ENCODE measurements at places on chromosomes 16 and 17.

GRCh38 chr17:12599186-12599920, 66.3 kb upstream of the MYOCD start:
- no peak for DNase-seq

GRCh38 chr16:89010210-89010925, 33.4 kb upstream of the CBFA2T3 start:
- no peak for DNase-seq

DNA sequence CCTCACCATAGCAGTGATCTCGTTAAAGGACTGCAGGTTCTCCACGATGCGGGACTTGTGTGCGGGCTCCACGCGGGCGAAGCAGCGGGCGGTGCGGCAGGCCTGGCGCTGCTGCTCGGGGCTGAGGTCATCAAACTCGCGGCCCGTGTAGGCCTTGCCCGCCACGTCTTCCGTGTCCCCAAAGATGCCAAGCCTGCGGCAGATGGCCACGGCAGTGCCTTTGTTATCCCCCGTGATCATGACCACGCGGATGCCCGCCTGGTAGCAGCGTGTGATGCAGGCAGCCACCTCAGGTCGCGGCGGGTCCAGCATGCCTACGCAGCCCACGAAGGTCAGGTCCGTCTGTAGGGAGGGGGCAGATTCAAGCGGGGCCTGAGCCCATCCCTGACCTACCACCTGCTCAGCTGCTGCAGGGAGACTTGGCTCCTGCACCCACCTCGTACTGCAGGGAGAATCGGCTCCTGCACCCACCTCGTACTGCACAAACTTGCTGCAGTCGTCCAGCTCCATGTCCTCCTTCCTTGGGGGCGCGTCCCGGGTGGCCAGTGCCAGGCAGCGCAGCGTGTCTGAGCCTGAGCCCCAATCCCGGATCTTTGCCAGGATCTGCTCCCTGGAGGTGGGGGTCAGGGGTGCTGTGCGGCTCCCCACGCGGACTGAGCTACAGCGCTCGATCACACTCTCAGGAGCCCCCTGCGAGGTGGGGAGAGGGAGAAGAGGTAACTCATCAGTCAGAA, 23.1 kb downstream of the ATP2A3 start:
- DNase-seq, result no peak

GRCh38 chr17:18033442-18034099, 5.4 kb downstream of the ATPAF2 start:
- DNase-seq, result peak; percentile 85

GRCh38 chr16:70302745-70303144, 3.8 kb downstream of the DDX19B start:
- DNase-seq, result no peak

- no peak for DNase-seq
These were observed 59.3 kb upstream of the BRD7 start for GRCh38 chr16:50428116-50428515.

DNA sequence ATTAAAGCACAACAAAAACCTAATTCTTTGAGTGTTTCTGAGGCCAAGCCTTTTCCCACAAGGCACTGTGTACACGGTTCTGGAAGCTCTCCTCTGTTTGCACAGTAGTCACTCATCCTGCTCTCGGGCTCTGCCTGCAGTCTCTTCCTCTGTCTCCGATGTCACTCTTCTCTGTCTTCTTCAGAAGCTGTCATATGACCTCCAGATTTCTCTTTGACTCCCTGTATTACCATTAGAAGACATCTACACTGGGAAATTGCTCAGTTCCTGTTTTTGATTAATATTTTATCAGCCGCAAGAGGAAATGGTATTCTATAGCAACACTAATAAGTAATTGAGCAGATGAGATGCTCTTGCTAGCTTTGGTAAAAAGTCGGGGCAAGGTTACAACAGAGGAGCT, 422.9 kb downstream of the WWOX start:
- DNase-seq, result no peak
